ENCODE measurements at places on chromosomes 7 and 10. TPM values are rescaled to one million over a fixed set of nuclear protein-coding genes. Genes with fewer than 3 reads are reported as not detected.

- H3K36me3 ChIP-seq = no peaks in the 10 kb centered on the region
- DNase-seq = no peak
- no peak overlapping the region for H3K27ac ChIP-seq
- no peaks in the 10 kb centered on the region for H3K4me1 ChIP-seq
These were observed 278.2 kb upstream of the TEX47 start for GRCh38 chr7:89073776-89074175.

DNA sequence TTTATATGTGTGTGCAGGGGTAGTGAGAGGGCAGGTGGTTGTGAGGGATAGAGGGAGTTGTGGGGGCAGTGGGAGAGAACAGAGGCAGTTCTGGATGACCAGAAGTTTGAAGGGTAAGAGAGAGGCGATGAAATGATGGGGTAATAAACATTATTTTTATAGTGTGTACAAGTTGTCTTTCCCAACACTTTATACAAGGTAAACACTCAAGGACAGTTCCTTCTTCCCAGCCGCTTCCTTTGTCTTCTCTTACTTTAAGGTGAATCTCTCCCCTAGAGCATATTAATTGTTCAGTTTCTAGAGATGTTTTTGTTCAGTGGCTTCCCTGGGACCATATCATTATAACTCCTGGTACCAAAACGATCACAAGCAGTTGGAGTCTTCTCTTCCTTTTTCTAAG lies 475.8 kb downstream of the PLXNA4 start:
- no peaks in the 10 kb centered on the region for H3K36me3 ChIP-seq
- no peaks in the 10 kb centered on the region for H3K4me1 ChIP-seq
- no peak overlapping the region for H3K27ac ChIP-seq
- no peak for DNase-seq
- no peaks in the 10 kb centered on the region for H3K27me3 ChIP-seq
- H3K4me3 ChIP-seq = no peak overlapping the region

DNA sequence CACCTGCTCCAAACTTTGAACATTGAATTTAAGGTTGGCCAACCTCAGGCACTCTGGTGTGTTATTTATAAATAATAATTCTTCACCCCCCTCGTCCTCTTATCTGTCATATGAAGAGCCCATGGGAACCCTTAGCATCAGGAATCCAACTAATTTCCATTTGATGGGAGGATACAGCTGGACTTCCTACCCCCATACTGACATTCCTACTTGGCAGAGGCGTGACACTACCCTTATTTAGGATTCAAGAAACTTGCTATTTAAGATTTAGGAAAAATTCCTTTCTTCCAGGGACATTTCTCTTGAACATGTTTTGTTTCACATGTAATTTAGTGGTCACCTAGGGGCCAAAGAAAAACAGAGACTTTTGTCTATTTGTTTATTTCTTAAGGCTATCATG lies 171.9 kb upstream of the NRP1 start:
- DNase-seq = no peak
- no peaks in the 10 kb centered on the region for H3K27me3 ChIP-seq
- H3K4me1 ChIP-seq = no peaks in the 10 kb centered on the region
- H3K27ac ChIP-seq = no peak overlapping the region

DNA sequence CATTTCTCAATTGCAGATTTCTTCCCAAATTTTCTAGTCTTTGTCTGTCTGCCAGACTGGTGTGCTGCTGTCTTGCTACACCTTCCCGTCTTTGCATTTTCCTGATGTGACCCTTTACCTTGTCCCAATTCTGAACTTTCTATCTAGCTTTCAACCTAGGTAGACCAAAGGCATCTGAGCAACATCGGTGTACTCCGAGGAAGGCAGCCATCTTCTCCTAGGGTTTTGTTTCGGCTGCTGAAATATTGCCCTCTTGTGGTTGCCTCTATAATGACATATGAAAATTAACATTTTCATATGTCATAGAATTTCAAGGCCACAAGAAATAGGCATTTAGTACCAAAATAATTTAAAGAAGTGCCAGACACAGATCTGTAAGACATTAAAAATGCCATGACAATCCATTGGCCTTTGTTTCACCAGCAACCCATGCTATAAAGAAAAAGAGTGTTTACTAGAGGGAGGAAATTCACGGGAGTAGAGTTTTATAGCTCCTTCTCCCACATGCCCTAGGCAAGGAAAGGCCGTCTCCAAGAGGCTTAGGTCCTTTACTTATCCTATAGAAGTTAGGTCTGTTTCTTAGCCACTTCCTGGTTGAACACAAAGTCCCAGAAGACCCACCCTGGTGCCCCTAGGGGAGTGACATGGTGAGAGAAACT lies 23.4 kb downstream of the OR9A2 start:
- H3K27me3 ChIP-seq = no peaks in the 10 kb centered on the region
- H3K27ac ChIP-seq = no peak overlapping the region
- peaks cover 7% of the 10 kb centered on the region for H3K4me1 ChIP-seq
- no peaks in the 10 kb centered on the region for H3K36me3 ChIP-seq
- H3K4me3 ChIP-seq = peak overlapping the region; percentile 11
- no peak for DNase-seq

DNA sequence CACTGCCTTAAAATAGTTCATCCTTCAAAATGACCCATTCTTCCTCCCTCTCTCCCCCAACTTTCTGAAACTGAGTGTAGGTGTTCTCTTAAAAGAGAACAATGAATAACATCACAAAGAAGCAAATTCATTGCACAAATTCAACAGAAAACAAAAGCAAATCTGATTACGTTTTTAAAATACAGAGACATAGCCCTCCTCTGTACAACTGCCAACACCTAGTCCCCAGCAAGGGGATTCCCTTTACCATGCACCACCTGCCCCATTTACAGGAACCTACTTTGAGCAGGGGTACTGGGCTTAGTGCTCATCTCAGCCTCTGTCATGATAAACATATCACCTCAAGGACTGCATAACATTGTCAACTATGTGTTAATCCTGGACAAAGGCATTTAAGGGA lies 302.8 kb upstream of the AOAH start:
- H3K27me3 ChIP-seq = no peaks in the 10 kb centered on the region
- no peak overlapping the region for H3K27ac ChIP-seq
- H3K4me1 ChIP-seq = peaks cover 1% of the 10 kb centered on the region
- no peaks in the 10 kb centered on the region for H3K36me3 ChIP-seq

ITGB1 gene
- total RNA-seq = 561 TPM
